ENCODE measurements at places on chromosomes 12 and 14. TPM values are rescaled to one million over a fixed set of nuclear protein-coding genes. Genes with fewer than 3 reads are reported as not detected.
A peak's percentile ranks its signal among the peaks of the same experiment; 100 is the strongest.

DNA sequence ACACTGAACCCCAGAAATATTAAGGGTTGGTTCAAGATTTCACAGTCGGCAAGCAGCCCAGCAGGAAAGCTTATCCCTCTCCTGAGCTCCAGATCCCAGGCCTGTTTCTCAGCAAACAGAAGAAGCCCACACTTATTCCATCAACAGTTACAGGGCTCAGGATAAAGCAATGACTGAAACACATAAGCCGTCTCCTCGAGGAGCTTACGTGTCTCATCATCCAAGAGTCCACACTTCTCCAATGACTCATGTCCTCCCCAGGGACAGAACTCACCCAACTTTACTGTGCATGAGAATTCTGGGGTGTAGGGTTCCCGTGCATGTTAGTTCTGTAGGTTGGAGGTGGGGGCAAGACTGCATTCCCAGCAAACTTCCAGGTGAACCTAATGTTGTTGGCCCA lies 31.2 kb downstream of the GSC start:
- DNase-seq = no peak

GRCh38 chr12:66848967-66849366 lies 170.1 kb upstream of the GRIP1 start:
- no peak for DNase-seq

GRCh38 chr12:6788972-6789924 lies at the start of gene CD4:
Gene CD4, plus strand, starts transcription at chr12:6789528. Its CDS starts 10,611 bp downstream, at chr12:6800139.
- DNase-seq = peak; percentile 66

DNA sequence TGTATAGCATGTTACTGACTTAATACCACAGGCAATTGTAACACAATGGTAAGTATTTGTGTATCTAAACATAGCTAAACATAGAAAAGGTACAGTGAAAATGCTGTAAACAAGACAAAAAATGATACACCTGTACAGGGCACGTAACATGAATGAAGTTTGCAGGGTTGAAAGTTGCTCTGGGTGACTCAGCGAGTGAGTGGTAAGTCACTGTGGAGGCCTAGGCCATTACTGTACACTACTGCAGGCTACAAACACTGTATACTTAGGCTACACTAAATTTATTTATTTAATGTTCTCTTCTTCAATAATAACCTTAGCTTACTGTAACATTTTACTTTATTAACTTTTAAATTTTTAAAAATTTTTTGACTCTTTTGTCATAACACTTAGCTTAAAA lies 158.4 kb downstream of the IPO8 start:
- no peak for DNase-seq

- DNase-seq = no peak
These were observed 177.0 kb downstream of the CEP128 start for GRCh38 chr14:80764496-80764895.

DNA sequence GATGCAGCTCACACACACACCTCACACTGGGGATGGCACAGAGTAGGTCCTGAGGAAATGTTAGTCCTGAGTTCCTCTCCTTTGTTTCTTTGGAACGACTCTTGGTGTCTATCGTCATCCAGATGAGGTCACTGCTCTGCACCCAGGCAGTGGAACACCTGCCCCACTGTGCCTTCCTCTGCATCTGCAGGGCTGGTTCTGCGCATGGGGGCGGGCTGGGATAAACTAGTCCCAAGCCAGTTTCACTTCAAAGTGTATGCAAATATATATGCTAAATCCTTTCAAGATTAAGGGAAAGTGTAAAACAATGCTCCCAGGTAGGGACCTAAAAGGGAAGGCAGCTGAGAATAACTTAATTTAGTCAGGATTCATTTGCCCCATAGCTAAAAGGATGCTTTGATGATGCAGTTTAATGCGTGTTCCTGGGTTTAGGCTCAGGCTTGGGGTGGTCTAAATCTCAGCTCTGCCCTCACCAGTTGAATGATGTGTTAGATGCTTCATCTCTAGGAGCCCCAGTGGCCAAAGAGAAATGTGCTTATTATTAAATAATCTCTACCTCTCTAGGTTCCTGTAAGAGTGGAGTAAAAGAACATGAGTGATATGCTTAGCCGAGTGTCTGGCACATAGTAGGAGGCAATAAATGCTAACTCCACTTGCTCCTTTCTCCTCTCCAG lies 47.1 kb upstream of the OVCH1 start:
- no peak for DNase-seq

DNA sequence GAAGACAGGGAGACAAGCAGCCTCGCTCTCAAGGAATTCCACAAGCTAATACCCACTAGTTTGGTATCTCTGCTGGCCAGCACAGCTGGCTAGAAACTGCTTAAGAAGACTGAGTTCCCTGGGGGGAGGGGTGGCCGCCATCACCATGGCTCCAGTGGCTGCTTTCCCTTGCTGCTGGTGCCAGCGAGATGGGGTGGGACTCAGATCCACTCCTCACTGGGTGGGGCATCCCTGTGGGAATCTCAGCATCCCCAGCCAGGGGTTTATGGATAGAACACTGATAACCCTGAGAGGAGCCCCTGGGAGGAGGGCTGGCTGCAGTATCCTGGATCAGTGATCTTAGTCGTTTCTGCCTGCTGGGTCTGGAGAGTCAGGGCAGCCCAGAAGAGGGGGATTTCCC lies 170.6 kb upstream of the MDGA2 start:
- no peak for DNase-seq

DNA sequence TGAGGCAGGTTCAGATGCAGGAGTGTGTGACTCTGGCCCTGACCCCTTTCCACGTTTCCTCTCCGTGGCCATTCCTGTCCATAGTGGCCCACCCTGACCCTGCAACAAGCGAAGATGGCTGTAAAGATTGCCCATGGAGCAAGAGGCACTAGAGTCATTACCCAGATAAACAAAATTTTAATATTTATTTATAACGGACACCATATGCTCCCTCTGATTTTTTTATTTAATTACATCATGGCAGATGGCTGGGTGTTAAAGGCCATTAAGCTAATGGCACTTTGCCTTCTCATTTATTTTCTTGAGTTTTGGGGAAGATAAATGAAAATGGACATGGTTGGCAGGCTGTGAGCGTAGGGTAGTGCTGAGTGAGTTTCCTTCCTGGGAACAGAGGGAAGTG lies 58.7 kb downstream of the WSCD2 start:
- DNase-seq = no peak

DNA sequence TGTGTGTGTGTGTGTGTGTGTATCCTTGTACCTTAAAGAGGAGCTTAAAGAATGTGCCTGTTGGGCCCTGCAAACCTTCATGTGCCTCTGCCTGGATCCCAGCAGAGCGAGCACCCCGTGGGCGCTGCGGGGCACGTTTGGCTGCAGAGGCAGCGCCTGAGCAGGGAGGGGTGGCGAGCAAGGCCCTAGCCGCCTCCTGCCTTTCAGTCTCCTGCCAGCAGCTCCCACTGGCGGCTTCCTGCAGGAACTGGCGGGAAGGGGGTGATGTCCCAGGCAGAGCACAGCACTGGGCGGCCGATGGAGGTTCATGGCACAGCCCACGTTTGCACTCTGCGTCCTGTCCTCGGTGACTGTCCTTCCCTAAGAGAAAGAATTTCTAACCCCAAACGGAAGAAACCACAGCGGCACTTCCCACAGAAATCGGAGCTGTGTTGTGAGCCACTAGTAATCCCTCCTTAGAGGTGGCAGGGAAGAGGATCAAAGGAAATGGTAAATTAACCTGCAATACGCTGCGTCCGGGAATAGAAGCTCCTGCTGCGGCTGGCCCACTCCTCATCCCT lies 19.8 kb downstream of the ZBTB42 start:
- DNase-seq = peak; percentile 69

DNA sequence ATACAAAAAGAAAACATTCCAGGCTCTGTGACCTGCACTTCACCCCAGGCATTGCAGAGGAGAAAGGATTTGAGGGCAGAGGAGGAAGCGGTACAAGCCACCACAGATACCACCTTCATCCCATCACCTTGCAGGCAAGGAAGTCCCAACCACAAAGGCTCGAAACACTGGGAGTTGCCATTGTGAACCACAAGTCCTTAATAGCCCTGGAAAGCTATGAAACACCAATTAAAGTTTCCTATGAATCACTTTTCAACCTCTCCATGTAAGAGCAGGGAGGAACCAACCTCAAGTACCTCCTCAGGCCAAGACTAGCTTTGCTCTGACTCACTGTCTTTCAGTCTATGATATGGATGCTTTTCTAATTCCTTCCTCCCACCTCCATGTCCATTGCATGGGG lies 27.0 kb downstream of the MAP3K9 start:
- DNase-seq = no peak

DNA sequence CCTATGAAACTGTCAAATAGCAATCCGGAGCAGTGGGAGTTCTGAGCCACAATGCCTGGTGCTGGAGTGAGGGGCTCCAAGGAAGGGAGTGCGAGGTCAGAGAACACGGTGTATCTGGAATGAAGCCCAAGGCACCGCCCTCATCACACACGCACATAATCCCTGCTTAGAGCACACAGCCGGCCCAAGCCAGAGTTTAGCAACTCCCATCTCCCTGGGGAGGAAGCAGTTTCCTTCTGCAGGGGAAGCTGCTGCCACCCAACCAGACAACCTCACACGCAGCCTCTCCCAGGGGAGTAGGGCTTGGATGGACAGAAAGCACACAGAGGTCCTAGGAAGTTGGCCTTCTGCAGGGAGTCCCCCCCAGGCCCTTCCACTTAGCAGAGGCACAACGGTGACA lies 31.3 kb downstream of the ACTN1 start:
- peak; percentile 85 for DNase-seq

DNA sequence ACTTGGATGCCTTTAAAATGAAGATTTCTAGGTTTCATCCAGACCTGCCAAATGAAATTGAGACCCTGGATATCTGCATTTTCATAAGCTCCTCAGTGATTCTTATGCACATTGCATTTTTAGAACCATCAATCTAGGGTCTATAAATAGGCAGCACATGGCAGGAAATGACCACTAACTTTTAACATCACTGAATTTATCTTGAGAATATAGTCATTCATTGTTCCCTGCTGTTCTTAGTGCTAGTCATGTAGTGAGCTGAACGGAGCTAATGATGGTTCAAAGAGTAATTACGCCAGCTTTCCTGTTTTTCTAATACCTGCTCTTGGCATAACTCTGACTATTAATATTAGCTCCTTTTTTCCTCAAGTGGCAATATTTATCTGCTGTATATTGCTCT lies 91.6 kb downstream of the TPH2 start:
- DNase-seq = no peak

GRCh38 chr12:79056775-79057174 lies 192.2 kb downstream of the SYT1 start:
- DNase-seq = no peak

DNA sequence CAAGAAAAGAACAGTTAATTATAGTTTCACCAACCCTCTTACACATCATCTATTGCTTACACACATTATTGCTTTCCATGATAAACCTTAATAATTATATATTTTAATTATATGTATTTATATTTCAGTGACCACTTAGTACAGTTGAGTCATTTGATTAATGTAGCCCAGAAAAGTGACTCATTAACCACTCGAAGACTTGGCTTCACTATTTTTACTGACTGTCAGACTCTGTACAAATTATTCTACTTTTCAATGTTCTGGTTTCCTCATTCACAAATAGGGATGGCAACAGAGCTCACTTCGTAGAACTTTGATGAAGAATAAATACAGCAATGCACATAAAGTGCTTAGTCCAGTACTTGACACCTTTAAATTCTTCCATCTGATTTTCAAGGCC lies 98.3 kb downstream of the CFAP54 start:
- DNase-seq = no peak

DNA sequence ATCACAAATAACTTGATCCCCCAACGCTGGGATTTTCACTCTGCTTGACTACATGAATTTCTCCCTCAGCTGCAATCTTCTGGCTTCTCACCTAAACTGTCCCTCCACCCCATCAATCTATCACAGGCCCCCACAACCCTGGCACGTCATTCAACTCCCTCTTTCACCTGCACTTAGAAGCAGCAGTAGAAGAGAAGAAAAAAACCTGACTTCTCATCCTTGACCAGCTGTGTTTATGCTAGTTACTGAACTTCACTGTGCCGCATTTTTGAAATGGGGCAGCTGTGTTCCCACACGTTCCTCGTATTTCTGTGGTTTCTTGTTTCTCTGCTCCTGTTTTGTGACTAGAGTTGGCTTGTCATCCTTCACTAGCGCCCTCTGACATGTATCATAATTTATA lies 35.0 kb downstream of the ITPR2 start:
- DNase-seq = no peak

DNA sequence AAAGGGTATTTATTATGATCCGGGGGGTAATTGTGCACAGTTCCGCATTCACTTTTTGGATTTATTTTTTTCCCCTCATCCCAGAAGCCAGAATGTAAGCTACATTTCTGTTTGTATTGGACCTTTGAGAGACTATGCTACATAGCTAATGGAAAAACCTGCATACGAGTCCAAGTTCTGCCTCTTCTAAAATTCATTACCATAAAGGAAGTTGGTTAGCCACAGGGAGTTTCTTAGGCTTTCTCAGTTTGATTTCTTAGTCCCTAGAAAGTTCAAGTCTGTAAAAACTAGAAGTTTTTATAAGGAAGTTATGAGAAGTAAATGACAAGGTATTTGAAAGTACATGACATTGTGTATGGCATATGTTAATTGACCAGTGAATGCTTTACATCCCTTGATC lies 138.7 kb downstream of the PDE3A start:
- no peak for DNase-seq

DNA sequence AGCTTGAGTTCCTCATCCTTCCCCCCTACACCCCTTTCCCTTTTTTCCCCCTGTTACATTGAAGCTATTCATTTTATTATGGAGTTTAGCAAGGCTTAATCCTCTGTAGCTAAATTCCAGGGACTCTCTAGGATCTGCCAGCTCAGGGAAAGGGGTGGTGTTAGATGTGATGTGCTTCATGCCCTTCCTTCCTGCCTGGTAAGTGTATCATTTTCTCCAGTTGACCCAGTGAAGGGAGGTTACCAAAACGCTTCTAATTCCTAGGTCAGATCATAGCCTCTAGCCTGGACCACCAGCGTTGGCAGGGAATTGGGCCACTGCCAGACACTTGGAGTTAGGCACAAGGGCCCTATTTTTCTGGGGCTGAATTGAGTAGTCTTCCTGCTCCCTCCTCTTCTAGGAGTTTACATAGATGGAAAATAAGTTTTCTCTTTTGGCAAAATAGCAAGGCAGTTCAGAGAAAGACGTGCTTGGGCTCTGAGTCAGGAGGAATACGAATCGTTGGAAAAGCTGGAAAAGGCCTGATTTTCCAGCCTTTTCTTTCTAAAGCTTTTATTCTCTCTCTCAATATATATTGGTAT lies 88.3 kb downstream of the NPAS3 start:
- DNase-seq = no peak

Gene PCED1B
- total RNA-seq = 2.2 TPM

Gene VDR
- total RNA-seq = 175 TPM

Gene ERC1
- 49.6 TPM for total RNA-seq

Gene COCH
- total RNA-seq = 1.6 TPM

Gene MYBPC1
- total RNA-seq = 12.6 TPM

Gene MUCL1
- not detected for total RNA-seq

Gene VEZT
- total RNA-seq = 58.4 TPM

Gene PXMP2
- total RNA-seq = 66.3 TPM

Gene RHEBL1
- total RNA-seq = 0.58 TPM

Gene PMCH
- not detected for total RNA-seq

Gene SLC25A29
- 19.6 TPM for total RNA-seq

Gene LHX5
- not detected for total RNA-seq

Gene TRHDE
- total RNA-seq = 4.7 TPM

Gene SOAT2
- total RNA-seq = not detected
